ENCODE measurements at places on chromosomes 12 and 14.

DNA sequence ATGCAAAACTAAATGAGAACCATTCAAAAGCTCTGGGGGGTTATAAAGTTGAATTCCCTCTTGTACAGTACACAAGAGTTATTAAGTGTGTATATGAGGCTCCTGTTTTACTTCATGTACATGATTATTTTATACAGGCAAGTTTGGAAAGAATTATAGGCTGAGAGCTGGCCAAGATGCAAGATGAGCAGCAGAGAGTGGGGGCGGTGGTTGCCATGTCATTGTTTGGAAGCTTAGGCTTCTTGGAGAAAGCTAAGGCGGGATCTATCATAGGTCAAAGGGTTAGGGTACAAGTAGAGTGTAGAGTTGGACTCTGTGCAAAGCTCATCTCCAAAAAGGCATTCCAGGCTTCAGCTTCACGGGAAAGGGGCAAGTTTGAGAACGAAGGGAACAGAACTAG, 297.1 kb upstream of the TBX3 start:
- no peak for DNase-seq

DNA sequence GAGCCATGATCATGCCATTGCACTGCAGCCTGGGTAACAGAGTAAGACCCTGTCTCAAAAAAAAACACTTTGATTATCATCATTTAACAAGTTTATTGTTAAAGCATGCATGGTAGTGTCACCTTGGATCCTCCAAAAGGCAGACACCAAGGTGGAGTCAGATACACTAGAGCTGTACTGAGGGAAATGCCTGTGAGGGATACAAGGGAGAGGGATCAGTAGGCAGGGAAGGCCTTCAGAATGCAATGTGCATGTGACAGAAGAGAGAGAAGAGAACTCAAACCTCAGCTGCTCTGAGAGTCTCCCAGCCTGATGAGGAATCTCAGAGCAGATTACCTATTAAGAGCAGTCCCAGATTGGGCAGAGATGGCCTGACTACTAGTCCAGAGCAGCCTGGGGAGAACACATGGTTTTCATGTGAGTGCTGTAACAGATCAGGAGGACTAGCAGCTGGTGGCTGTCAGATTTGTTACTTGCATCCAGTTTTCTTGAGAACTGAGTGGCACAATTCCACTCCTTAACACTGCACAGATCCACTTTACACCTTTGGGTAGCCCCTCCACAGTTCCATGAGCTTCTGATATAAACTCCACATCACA, 38.0 kb upstream of the A2ML1 start:
- no peak for DNase-seq

- DNase-seq = peak; percentile 81
These were observed 17.0 kb downstream of the ZDHHC22 start for GRCh38 chr14:77124345-77125280.

DNA sequence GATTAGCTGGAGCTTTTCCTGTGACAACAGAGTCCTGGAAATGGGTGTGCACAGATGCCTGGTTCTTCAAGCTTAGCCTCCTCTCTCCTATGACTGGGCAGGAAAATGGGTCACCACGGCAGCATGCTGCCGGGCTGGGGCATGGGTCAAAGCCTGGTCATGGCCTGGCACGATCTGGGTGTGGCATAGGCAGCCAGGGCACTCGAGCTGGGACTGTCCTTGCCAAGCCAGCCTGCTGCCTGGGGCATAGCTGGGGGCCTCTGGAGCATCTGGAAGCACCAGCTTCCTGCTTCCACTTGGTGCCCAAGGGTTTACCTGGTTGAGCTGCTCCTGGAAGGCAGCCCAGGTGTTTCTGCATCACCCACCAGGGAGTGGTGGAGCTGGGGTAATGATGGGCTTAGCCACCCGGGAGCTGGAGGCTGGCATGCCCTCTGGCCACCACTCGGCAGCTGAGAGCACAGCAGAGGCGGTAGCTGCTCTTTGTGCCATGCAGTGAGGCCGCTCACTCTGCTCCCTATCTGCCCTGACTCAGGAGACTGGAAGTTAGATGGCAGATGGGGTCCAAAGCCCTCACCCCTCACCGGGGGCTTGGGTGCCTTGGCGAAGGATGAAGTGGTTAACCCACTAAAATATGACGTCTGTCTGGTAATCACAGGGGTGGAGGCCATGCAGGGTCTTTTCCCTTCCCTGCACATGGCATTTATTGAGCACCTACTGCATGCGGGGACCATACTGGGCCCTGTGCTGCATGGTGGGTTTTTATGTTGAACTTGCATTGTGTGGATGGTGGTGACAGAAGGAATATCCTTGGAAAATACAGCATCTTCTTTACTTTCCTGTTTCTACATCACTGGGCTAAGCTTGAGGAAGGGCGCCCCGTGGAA, 1.7 kb downstream of the OTUB2 start:
- no peak for DNase-seq

- DNase-seq = peak; percentile 93
These were observed at the start of gene P2RX4 for GRCh38 chr12:121209624-121210572. P2RX4 (plus strand) TSS chr12:121210129; CDS start chr12:121210165, 36 bp downstream.

GRCh38 chr12:49675137-49675536, 32.1 kb downstream of the FMNL3 start:
- no peak for DNase-seq

GRCh38 chr14:91350813-91351511, 66.7 kb downstream of the CCDC88C start:
- peak; percentile 75 for DNase-seq

- DNase-seq = no peak
These were observed 149.7 kb upstream of the ARHGAP5 start for GRCh38 chr14:31927348-31927832.

DNA sequence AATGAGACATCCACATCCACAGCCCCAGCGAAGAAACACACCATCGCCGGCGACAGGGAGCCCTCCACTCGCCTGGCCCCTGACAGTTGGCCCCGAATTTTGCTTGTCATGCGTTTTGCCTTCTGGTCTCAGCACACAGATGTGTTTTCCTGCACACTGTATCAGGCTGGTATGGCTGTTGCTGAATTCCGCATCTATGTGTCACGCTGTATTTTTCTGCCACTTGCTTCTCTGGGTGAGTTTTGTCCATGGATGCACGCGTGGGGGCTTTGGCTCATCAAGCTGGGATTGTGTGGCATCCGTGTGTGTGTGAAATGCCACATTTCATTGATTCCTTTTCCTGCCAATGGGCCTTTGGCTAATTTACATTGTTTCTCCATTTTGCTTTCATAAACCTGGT, 26.5 kb downstream of the ARL6IP4 start:
- no peak for DNase-seq

- no peak for DNase-seq
These were observed 323.5 kb downstream of the DAD1 start for GRCh38 chr14:22265319-22266141.

DNA sequence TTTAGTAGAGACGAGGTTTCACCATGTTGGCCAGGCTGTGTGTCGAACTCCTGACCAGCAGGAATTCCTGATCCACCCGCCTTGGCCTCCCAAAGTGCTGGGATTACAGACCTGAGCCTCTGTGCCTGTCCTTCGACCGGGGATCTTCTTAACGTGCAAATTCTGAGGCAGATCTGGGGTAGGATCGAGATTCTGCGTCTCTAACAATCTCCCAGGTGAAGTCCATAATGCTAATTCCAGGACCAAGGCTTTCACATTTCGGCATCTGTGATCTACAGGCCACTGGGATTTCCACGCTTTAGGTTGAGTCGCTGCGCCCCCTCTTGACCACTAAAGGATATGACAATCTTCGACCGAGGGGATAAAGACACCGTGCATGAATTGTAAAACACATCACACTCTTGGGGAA, 24.8 kb downstream of the FOS start:
- DNase-seq = peak; percentile 67

DNA sequence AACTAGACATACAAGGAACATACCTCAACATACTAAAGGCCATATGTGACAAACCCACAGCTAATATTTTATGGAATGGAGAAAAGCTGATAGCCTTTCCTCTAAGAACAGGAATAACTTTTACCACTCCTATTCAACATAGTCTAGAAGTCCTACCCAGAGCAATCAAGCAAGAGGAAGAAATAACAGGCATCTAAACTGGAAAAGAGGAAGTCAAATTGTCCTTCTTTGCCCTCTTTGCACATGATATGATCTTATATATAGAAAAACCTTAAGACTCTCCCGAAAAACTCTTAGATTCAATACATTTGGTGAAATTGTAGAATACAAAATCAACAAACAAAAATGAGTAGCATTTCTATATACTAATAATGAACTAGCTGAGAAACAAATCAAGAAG, 110.0 kb downstream of the ATP23 start:
- no peak for DNase-seq

- peak; percentile 11 for DNase-seq
These were observed 3.6 kb downstream of the IFI27L2 start for GRCh38 chr14:94125659-94126418.

GRCh38 chr12:40832668-40833067, 140.4 kb downstream of the CNTN1 start:
- DNase-seq = no peak

DNA sequence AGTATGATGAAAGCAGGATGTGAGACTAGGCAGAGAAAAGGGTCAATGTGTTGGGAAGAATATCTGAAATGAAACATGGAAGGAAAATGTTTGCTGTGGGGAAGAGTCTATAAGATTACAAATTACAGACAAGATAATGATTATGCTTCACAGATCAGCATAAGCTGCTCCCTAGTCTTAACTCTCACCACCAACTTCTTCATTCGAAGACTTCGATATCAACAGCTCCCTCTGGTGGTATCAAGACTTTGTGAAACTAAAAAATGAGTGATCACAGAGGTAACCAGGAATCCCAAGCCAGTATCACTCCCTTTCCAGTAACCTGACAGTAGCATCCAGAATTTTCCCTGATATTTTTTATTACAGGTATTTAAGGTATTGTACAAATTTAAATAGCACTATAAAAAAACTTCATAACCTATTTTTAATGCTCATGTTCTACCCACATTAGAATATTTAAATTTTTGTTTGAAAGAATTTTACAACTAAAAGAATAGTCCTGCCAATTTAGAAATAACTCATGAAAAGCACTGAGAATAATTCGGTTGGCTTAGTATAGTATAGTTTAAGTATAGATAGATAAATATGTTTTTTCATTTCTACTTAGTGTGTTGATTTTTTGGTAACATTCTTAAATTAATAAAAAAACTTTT, 84.4 kb downstream of the C2CD5 start:
- DNase-seq = no peak

GRCh38 chr12:52368508-52368907, 1.2 kb upstream of the KRT85 start:
- no peak for DNase-seq

DNA sequence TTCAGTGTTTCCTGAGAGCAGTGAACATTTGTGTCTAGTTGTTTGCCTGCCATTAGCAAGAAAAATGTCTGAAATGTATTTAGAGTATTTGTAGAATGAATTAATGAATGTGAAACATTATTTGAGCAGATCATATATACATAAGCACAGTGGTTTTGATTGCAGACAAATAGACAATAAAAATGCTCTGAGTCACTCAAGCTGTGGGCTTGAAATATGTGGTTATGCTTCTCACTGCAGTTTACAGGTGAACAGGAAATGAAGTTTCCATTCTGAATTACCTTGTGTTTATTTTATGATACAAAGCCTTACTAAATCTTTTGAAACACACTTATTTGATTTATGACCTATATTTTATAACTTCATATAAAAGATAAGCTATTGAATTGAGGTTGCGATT, 827.7 kb downstream of the TMTC2 start:
- DNase-seq = no peak

DNA sequence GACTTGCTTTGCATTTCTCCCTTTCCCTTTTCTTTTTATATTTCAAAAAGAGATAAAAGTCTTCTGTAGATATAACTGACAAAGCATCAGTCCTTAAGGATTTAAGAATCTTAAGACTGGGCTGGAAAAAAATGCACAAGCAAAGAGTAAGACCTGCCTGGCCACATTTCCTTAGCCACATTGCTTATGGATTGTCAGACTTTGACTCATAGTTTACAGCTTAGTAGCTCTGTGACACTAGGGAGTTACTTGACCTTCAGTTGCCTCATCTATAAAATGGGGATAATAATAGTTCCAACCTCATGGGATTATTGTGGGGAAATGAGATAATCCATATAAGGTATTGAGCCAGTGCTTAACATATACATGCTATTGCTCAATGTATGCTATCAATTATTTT, 66.4 kb upstream of the STK38L start:
- no peak for DNase-seq

GRCh38 chr12:120971299-120972180, 6.8 kb upstream of the HNF1A start:
- peak; percentile 36 for DNase-seq

DNA sequence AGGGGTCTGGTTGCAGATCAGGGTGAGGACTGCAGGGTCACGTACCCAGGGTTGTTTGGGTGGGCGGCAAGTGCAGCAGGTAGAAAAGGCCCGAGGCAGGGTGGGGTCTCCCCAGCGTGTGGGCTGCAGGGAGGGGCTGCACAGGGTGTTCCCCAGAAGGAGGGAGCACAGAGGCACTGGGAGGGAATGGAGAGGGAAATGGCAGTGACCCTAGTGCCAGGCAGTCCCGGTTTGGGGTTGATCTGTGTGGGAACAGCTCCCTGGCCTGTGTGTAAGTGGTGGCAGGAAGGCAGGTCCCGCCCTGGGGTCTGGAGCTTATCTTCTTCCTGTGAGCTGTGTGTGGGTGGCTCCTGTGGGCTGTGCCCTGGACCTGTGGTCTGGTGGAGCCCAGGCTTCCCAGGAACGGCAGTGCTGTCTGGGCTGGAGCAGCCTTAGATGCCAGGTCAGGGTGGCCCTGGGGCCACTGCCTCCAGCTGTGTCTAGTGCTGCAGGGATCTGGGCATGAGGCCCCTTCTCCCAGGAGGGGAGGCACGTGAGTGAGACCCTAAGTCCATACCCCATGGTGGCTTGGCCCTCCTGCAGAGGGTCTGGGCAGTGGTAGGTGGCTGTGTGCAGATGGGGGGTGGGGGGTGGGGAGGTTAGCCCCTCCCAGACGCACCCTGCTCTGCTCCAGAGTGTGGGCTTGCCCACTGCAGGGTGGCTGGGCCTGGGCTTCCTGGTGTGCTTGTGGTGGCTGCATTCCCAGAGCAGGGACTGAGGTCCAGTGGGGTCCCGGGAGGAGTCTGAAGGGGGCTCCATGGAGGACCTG, 363.5 kb downstream of the TMEM121 start:
- DNase-seq = peak; percentile 28

- no peak for DNase-seq
These were observed 242.5 kb downstream of the FBXL14 start for GRCh38 chr12:1351926-1352325.

DNA sequence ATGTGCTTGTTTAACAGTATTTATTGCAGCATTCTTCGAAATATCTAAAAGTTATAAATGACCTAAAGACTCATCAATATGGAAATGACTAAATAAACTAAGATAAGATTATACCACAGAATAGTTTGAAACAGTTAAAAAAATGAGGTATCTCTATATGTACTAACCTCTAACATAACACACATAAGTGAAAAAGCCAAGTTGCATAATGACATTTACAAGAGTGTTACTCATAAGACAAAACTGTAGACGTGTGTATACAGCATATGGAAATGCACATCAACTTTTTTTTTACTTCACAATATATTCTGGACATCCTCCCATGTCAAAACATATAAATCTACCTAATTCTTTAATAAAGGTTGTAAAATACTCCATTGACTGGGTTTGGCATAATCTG, 22.8 kb downstream of the CPM start:
- no peak for DNase-seq

All from activated T-cell treated with anti-CD3 and anti-CD28 coated beads, Interleukin-2, amount 50 U/mL, for 24 hours (primary cell).